ENCODE measurements at places on chromosomes 1 and 21. TPM values are rescaled to one million over a fixed set of nuclear protein-coding genes. Genes with fewer than 3 reads are reported as not detected.

NOS1AP gene
- 0.51 TPM for total RNA-seq

CD52 gene
- total RNA-seq = not detected

RAP1A gene
- total RNA-seq = 27.9 TPM

PGBD5 gene
- 0.68 TPM for total RNA-seq

NBPF20 gene
- total RNA-seq = 3.0 TPM

RSPH1 gene
- 0.88 TPM for total RNA-seq

Data from A549 treated with CORT108297 at 1 μM for 4 hours (cell line).